Stimulated activated CD8-positive, alpha-beta memory T cell treated with anti-CD3 and anti-CD28 coated beads, Interleukin-2, amount 100 ng/mL, for 1 hour (primary cell): ENCODE measurements at places on chromosomes 16 and 17.

GRCh38 chr16:3088450-3088849, 10.6 kb downstream of the ZSCAN10 start:
- DNase-seq = no peak

DNA sequence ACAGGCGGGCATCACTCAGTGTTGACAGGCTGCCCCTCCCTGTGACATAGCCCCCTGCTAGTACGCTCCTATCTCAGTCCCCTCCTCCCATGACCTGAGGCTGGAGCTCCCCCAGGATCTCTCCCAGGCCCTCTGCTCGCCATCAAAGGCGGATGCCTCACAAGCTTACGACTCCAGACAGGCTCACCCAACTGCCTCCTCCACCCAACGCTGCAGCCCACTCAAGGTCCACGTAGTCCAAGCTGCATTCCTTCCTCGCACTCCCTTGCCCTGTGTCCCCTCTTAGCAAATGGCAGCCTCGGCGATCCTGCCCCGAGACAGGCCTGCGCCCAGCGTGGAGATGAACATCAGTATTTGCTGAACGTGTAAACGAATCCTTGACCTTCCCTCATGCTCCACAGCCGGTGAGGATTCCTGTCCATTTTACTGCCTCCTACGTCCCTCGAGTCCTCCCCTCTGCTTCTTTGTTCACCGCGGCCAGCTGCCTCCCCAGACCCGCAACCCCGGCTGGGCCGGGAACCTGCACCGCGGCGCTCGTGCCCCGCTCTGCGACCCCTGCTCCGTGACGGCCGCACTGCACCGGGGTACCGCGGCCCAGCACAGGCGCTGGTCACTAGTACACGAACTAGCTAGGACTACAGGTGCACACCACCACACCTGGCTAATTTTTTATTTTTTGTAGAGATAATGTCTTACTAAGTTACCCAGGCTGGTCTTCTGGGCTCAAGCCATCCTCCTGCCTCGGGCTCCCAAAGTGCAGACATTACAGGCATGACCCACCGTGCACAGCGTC, 838 bp upstream of the TMEM97 start:
- DNase-seq = no peak

- DNase-seq = no peak
Observed at GRCh38 chr16:71645450-71645849, 19.5 kb downstream of the MARVELD3 start.

DNA sequence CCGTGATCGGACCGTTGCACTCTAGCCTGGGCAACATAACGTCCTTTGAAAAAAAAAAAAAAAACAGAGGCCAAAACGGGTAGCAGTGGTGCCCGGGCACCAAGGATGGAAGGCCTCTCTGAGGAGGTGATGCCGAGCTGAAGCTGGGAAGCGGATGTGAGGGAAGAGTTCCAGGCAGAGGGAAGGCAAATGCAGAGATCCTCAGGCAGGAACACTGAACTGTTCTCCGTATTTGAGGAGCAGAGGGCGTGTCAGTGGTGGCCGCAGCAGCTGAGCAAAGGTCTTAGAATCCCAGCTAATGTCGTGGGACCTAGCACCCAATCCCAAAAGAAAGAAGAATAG, 656 bp upstream of the KCTD13 start:
- no peak for DNase-seq

- DNase-seq = no peak
Observed at GRCh38 chr17:56113486-56113885, 39.8 kb upstream of the ANKFN1 start.

DNA sequence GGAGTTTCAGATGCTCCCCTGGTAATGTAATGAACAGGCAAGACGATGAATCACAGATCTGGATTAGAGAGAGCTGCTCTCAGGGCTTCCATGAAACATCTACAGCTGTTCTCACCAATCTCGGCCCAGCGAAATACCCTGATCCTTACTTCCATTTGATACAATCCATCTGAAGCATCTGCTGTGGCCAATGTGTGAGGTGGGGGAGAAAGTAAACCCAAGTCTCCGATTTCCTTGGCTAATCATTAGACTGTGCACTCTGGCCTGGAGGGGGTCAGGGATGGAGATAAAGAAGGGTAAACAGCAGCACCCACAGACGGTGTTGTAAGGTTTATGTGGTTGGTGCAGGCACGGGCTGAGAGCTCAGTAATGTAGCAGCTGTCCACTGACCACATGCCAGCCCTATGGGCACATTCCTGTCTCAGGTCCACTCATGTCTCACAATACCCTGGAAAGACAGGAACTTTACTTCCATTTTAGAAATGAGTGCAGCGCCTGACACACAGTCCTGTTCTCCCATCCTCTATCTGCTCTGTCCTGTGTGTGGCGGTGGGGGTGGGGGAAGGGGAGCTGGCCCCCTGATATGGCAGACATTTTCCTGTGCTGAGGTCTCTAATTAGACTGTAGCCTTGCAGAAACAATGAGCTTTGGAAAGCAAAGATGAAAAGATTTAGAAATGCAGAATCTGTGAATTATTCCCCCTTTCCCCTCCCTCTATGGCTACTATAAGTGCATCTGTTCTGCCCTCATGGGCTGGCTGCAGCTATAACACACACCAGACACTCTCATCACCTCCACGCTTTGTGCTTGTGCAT, 48.3 kb upstream of the ERN1 start:
- DNase-seq = no peak

DNA sequence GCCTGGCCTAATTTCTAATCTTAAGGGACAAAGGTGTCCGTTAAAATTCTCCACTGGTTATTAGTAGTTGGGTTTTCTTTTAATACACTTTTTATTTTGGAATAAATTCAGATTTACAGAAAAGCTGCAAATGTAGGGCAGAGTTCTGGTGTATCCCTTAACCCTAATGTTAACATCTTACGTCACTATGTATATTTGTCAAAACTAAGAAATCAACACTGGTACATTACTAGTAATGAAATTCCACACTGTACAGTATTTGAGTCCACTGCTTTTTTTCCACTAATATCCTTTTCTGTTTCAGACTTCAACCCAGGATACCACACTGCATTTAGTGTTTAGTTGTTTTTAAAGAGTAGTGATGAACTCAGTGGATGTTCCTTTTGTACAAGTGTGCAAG, 18.7 kb upstream of the KPNA2 start:
- no peak for DNase-seq

DNA sequence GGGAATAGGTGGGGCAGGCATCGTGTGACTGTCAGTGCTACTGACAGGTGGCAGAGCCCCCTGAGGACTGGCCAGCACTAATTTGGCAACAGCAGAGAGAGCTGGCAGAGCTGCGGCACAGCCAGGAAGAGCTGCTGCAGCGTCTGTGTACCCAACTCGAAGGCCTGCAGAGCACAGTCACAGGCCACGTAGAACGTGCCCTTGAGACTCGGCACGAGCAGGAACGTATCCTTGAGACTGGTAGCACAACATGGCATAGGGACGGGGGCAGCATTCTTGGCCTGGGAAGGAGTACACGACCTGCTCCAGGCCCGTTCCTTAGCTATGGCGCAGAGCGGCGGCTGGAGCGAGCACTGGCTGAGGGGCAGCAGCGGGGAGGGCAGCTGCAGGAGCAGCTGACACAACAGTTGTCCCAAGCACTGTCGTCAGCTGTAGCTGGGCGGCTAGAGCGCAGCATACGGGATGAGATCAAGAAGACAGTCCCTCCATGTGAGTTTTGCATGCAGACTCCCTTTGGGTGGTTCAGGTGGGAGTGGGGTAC, 3.0 kb upstream of the NRN1L start:
- DNase-seq = no peak

DNA sequence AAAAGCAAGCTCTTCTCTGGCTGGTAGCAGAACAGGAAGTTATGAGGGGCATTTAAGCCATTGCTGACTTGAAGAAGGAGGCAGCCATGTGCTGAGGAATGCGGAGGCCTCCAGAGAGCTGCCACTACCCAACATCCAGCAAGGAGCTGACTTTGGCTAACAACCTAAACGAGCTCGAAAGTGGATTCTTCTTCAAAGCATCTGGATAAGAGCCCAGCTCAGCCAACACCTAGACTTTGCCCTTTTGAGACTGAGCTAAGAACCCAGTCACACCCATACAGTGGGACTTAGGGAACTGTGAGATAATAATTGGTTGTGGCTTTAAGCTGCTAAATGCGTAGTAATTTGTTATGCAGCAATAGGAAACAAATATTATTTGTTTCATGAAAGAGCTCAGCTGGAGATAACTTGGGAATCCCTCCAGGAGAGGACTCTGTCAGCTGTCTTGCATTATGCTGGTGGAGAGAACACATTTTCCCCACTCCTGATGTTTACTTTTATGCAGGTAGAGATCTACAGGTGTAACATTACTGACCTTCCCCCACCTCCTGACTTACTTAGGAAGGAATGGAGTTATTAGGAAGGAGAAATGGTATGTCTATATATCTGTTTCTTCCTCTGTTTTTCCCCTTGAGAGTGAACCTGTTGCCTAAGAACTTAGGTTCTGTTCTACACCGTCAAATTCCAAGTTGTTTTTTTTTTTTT, 52.7 kb upstream of the ZNF629 start:
- DNase-seq = no peak

DNA sequence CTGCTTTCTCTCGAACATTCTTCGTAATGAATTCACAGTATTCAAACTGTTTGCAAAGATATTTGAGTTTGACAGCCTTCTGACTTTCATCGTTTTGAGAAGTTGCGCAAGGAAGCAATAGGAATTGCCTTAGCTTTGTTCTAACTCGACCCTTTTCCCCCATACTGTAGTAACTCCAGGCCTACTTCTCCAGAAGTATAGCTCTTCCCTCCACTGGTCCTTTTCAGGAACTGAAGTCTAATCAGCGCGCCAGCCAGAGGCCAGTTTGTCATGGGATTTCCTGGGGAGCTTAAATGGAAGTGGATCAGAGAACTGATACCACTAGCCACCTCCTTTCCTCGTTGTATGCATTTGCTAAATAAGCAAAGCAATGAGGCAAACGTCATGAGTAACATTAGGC, 27.9 kb downstream of the CDR2 start:
- no peak for DNase-seq

DNA sequence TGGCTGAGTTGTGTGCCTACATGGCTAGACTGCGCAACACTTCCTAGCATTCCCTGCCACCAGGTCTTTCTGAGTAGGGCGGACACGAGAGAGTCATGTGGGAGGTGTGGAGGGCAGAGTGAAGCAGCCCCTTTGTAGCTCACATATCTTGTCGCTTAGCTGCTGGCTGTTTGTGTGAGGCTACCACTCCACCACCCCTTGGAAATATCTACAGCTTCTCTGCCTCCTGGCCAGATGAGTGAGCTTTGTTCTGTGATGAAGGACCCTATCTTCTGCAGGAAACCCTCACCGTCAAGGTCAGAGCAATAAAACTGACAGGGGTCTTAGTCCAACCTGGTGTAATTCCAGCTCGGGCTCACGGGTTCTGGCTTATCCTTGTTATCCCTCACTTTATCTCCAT, 232.1 kb upstream of the ASIC2 start:
- no peak for DNase-seq
